Stimulated activated CD4-positive, alpha-beta T cell treated with anti-CD3 and anti-CD28 coated beads, Interleukin-12 subunit alpha, Interleukin-12 subunit beta, amount 100 ng/mL, for 48 hours (primary cell): ENCODE measurements at places on chromosomes 6 and 20.

GRCh38 chr6:145420599-145420998 is 314.7 kb downstream of the EPM2A start:
- DNase-seq: no peak

- no peak for DNase-seq
Measured at GRCh38 chr6:142880201-142880600, 64.8 kb downstream of the HIVEP2 start.

DNA sequence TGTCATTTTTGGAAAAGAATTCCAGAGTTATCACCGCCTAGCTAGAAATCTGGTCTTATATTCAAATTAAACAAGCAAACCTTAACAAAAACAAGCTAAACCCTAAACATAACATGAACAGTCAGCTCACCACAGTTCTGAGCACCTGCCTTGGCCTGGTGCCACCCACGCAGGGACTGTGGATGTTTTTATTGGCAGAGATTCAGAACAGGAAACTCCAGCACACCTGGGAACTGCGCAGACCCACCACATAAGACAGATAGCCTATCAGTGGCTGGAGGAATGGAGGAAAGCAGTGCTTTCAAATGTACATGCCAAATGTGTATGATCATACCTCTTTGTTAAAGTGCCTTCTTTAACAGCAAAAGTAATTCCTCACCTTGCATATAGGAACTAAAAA is 8.9 kb downstream of the SLC16A10 start:
- peak; percentile 15 for DNase-seq

- DNase-seq: no peak
Measured at GRCh38 chr6:128057541-128057940, 156.7 kb upstream of the THEMIS start.

- no peak for DNase-seq
Measured at GRCh38 chr6:7763881-7764280, 38.0 kb downstream of the BMP6 start.
